Globus pallidus (tissue), 1 donor: ENCODE measurements at places on chromosomes 6 and 20.

DNA sequence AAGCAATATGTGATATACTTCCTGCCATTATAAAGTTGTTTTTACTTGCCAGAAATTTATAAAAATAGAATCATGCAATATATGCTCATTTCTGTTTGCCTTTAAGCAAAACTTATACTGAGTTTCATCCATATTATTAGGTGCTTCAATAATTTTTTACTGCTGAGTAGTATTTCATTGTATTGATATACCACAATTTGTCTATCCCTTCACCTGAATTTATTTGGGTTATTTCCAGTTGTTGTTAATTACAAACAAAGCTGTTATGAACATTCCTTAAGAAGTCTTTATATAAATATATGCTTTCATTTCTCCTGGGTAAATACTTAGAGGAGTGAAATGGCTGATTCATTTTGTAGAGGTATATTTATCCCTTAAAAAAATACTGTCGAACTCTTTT lies 864.1 kb downstream of the HACE1 start:
- DNase-seq: no peak

DNA sequence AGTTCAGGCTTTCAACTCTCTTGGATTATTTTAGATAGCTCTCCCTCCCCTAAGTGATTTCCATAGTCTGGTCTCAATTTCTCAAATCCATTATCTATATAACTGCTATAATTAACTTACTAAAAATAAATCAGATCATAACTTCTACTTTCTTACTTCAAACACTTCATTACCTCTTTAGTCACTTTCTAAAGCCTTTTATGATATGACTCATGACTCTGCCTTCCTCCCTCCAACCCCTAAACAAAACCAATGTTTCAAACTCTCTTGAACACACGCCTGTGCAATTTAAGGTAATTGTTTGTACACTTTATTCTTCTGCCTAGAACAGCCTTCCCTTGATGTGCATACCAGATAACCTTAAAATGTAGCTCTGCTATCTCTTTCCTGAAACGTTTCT lies 100.5 kb downstream of the LMBRD1 start:
- DNase-seq: no peak

DNA sequence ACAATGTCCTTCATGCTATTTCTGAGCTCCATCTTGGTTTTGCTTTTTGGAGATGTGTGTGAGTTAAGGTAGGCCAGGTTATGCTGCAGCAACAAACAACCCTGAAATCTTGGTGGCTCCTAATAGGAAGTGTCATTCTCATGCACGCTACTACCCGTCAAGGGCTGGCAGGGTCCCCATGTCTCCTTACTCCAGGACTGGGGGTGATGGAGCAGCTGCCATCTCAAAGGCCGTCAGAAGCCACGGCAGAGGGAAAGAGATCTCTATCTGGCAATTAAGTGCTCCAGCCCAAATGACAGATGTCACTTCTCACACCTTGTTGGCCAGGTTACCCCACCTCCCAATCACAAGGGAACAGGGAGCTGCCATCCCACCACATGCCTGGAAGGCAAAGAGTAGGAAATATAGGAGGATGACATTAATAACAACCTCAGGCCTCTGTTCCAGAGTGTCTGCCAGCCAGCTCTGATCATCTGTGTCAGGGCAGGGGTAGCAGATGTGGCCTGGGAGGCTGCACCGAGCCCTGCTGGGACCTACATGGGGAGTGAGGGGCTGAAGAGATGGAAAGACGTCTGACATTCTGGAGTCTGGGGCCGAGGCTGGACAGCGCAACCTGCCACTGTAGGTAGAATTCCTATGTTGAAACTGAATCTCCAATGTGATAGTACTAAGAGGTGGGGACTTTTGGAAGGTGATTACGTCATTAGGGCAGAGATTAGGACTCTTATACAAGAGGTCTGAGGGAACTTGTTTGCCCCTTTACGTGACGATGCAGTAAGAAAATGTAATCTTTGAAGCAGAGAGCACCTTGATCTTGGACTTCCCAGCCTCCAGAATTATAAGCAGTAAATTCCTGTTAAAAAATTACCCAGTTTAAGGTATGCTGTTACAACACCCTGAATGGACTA lies 4.8 kb upstream of the SDCBP2 start:
- no peak for DNase-seq

DNA sequence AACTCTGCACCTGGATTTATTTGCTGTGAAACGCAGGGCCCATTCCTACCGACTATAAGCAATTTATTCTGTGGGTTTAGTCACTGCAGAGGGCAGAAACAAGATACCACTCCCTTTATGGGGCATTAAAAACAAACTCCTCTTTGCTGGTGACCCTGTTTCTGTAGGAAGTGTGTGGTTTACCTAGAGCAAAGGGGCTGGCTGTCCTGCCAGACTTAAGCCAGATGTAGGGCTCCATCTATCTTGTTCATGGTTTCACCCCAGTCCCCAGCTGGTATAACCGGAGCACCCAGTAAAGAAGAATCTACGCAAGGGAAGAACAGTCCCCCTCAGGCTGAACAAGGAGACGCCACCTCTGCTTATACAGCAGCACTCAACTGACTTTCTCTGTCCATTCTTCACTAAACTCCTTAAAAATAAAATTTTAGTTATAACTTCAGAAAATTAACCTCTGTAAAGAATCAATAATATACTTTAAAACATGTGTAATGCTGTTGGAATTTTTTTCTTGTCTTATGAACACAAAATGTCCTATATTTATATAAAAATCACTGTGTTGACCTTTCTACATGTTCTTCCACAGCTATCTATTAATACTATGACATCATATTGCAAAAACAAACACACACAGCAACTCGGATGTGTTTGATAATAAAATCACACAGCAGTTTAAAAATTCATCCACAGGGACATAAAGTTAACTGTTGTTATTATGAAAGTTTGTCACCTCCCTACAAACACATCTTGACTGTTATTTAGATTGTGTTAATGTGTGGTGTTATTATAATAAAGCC lies 126.1 kb upstream of the RPS6KA2 start:
- no peak for DNase-seq

- no peak for DNase-seq
Observed at GRCh38 chr20:10508060-10508459, 73.0 kb downstream of the SLX4IP start.

- DNase-seq: no peak
Observed at GRCh38 chr20:12535316-12535715, 473.5 kb upstream of the SPTLC3 start.

GRCh38 chr6:11987386-11987785 lies 24.7 kb upstream of the HIVEP1 start:
- DNase-seq: no peak

DNA sequence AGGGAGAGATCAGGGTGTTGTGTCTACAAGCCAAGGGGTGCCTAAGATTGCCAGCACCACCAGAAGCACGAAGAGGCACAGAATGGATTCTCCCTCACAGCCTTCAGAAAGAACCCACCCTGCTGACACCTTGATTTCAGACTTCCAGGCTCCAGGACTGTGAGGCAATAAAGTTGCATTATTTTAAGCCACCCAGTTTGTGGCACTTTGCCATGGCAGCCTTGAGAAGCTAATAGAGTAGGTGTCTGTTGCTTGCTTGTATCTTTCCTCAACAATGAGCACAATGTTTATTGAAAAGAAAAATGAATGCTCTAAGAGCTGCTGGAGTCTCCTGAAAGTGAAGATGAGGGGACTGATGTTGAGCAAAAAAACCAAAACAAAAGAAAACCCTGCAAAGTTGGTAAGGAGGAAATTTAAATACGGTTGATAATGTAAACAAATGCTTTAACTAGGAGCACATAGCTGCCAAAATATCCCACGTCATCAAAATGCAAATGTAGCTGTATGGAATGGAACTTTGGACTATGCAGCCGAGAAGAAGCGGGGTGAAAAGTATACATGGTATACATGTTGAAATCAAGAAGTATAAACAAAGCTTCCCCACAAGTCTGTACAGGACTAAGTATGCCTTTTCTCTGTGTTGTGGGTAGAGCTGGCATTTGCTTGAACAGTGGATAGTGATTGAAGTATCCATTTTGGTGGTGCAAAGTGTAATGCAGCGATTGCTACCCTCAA lies 8.0 kb downstream of the IL20RA start:
- no peak for DNase-seq

DNA sequence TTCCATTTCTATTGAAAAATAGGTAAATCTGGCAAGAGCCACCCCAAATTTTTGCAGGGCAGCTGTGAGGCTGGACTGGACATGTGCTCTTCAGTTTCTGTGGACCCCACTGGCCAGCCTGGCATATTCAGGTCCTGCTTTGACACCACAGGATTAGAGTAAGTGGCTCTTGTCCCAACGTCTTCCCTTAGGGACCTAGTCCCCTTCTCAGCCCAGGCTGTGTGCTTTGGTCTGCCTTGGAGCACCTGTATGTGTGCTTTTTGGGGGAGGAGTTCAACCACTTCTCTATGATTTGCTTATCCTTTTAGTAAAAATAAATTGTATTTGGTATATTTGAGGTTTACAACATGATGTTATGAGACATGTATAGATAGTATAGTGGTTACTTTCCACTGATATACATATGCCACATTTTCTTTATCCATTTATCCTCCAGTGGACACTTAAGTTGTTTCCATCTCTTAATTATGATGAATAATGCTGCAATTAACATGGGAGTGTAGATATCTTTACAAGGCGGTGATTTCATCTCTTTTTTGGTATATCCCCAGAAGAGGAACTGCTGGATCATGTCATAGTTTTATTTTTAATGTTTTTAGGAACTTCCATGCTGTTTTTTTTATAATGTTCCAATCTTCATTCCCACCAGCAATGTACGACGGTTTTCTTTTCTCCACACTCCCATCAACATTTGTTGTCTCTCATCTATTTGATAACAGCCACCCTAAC lies 167.8 kb upstream of the UST start:
- DNase-seq: no peak
